ENCODE measurements at places on chromosomes 1 and 21. TPM values are rescaled to one million over a fixed set of nuclear protein-coding genes. Genes with fewer than 3 reads are reported as not detected.

TRAPPC3 gene
- 90.5 TPM for polyA plus RNA-seq

BMP8B gene
- polyA plus RNA-seq = 7.2 TPM

ZBTB8B gene
- not detected for polyA plus RNA-seq

GUCA2A gene
- polyA plus RNA-seq = 1,041 TPM

KRTAP13-2 gene
- not detected for polyA plus RNA-seq

NMNAT2 gene
- polyA plus RNA-seq = not detected

KIF14 gene
- 1.9 TPM for polyA plus RNA-seq

TTC39A gene
- polyA plus RNA-seq = 30.3 TPM

S100PBP gene
- 23.5 TPM for polyA plus RNA-seq

LCE3D gene
- not detected for polyA plus RNA-seq

IQCC gene
- polyA plus RNA-seq = 1.8 TPM

CELF3 gene
- polyA plus RNA-seq = 55.1 TPM

PGLYRP3 gene
- 0.07 TPM for polyA plus RNA-seq

ZBTB37 gene
- polyA plus RNA-seq = 1.1 TPM

Measured in small intestine (tissue), 16 donors.